ENCODE measurements at places on chromosomes 3 and 15.

DNA sequence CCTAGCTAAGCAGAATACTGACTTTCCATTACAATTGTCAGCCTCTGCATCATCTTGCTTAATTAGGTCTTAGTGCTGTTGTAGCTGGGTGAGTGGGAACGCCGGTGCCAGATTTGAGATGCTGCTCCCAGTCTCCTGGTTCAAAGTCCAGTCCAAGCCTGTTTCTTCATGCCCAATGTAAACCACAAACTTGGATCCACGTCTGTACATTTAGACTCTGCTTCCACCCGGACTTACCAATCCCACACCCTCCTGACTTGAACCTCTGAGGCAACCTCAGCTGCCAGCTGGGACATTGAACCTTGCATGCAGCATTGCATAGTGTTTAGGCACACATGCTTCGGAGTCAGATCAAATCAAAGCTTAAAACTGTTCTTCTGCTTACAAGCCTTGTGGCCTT, 43.0 kb downstream of the BCL2L10 start:
- no peak for DNase-seq

DNA sequence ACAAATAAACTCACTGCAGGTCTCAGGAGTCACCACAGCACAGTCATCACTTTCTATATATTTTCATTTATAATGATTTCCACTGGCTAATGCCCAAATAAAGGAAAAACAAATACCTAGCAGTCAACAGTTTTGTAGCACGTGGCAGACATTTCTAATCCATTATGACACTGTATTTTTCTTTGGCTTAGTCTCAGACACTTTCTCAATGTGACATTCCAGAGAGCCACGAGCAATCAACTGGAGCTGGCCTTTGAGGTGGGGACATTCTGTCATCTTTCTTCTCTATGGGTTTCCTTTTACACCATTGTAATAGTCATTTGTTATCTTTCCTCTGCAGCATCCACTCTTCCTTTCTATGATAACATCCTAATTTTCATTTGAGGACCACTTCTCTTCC, 119.7 kb downstream of the WNT5A start:
- DNase-seq, result no peak

DNA sequence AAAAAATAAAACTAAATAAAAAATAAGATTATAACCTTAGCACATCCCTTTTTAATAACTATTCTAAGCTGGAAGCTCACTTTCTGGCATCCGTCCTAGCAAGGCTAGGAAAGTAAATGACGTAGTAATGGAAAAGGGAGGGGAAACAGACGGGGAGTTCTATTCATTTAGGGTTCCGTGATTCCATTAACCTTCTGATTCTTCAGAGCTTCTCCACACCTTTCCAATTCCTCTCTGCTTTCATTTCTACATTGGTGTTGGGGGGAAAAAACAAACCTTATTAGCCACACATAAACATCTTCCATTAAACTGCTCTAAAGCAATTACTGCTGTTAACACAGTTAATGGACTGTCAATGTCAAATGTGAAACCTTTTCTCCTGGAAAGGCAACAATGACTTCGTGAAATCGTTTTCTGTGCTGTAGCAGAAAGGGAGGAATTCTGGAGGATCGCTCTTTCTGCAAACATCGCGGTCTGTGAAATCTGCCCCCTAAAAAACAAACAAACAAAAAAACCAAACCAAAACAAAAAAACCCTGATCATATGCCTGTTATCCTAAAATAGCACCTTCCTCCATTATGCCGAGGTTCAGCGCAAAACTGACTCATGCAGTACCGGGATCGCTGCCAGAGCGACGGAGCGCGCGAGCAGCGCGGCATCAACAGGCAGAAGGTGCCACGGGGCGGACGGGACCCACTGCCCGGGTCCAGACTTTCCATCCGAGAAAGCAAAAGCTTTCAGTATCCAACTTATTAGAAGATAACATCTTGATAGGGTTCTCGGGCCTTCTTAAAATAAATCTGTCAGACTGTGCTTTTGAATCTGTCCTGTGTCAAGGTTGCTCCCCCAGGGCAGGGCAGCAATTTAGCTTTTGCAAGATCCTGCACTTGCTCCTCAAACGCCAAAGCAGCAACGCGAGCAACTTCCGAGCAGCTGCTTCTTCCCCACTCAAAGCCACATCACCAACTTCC, 156.2 kb downstream of the FGF12 start:
- DNase-seq, result no peak

GRCh38 chr15:47422881-47423665, 294.2 kb upstream of the SEMA6D start:
- DNase-seq, result no peak
